ENCODE measurements at places on chromosomes 6 and 20.

GRCh38 chr6:64266351-64266821 lies 630.8 kb downstream of the PHF3 start:
- DNase-seq = no peak

DNA sequence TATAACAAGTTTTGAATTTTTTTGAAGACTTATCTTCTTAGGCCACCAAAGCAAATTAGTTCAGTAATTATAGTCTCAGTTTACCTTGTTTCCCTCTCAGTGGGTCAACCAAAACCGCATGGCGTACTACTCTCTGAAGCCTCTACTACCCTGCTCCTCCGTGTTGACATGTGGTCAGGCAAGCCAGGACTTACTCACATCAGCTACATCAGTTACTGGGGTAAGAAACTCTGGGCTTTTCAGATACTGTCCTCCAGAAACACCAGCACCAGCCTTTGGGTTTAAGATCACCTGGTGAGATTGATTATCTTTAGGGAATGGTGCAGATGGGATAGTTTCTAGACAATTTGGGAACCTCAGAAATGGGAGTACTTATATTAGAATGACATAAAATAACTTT lies 55.1 kb downstream of the KCNQ5 start:
- no peak for DNase-seq

DNA sequence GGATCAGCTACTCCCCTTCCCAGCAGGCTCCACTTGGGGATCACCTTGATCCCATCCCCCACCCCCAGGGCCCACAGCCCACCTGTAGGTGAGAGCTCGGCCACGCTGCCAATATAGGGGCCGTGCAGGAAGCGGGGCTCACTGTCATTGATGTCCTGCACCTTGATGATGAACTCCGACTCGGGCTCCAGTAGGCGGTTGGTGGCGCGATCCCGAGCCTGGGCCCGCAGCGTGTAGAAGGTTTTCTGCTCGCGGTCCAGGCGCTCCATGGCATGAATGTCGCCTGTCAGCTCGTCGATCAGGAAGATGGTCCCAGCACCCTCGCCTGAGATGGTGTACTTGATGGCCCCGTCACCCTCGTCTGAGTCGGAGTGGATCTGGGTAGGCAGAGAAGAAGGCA lies 67.4 kb downstream of the CDH22 start:
- no peak for DNase-seq

GRCh38 chr6:39893286-39893685 lies 41.0 kb downstream of the MOCS1 start:
- DNase-seq = no peak

GRCh38 chr6:167973148-167973885 lies 24.2 kb upstream of the KIF25 start:
- no peak for DNase-seq

DNA sequence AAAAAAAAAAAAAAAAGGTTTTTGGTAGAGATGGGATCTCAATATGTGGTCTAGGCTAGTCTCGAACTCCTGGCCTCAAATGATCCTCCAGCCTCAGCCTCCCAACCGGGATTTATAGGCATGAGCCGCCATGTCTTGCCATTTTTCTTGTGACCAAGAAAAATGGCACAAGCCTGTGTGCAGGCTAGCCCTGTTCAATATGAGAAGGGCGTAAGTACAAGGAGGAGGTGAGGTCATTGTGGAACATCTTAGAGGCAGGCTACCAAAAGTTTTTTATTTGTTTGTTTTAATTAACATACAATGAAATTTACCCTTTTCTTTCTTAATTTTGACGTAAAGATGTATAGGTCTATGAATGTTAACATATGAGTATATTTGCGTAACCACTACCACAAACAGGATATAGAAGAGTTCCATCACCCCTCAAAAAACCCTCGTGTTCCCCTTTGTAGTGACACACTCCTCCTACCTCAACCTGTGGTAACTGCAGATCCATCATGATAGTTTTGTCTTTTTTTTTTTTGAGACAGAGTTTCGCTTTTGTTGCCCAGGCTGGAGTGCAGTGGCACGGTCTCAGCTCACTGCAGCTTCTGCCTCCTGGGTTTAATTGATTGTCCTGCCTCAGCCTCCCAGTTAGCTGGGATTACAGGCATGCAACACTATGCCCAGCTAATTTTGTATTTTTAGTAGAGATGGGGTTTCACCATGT lies 28.3 kb upstream of the KIF3B start:
- DNase-seq = no peak

GRCh38 chr6:143429970-143430369 lies 20.5 kb downstream of the ADAT2 start:
- DNase-seq = no peak

- no peak for DNase-seq
These were observed 419.9 kb downstream of the HAO1 start for GRCh38 chr20:7520361-7520760.

DNA sequence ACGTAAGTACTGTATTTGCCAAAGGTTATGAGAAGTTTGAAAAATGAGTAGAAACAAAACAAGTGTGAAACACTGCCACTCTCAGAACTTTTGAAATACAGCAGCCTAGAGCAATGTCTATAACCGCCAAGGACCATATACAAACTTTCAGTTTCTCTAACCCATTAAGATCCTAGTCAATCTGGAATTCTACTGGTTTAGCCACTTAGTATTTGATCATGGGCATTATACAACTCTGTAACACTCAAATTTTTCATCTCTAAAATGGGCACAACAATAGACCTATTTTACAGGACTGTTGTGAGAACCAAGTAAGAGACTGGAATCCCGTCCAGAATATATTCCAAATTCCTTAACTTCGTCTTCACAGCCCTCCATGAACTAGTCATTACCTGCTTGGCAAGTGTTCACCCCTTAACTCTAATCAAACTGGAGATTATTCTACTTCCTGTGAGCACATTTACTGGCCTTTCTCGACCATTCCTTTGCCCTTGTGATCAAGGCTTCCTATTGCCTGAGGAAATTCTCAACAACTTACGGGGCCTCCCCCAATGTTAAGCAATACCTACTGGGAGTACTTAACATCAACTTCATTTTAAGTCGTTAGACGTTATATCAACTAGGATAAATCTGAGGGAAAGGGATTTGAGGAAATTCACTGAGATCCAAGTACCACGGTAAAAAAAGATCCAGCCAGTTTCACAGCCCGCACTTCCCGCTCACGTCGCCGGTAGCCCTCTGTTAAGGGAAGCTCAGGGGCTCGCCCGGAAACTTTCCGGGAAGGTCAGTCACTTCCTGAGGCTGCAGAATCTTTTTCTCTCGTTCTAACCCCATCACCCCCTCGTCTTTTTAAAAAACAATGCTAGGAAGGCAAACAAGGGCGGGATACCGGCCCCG lies 1.1 kb downstream of the EIF2S2 start:
- no peak for DNase-seq

DNA sequence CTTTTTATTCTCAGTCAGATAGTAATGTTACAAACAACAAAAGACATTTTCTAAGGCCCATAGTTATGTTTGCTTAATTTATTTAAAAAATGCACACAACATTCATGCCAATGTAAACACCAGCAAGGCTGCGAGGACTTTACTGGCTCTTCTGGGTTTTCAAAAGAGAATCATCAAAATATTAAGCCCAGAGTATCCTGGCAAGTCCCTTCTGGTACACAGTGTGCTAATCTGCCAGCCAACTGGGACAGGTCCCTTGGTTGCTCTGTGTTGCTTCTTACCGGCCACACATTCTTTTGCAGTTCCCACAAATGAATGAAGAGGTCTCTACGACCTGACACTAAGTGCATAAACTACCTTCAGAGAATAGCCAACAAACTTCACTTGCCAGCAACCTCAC lies 42.6 kb upstream of the SPDEF start:
- DNase-seq = no peak

GRCh38 chr6:31861919-31862343 lies 690 bp downstream of the NEU1 start:
- no peak for DNase-seq

DNA sequence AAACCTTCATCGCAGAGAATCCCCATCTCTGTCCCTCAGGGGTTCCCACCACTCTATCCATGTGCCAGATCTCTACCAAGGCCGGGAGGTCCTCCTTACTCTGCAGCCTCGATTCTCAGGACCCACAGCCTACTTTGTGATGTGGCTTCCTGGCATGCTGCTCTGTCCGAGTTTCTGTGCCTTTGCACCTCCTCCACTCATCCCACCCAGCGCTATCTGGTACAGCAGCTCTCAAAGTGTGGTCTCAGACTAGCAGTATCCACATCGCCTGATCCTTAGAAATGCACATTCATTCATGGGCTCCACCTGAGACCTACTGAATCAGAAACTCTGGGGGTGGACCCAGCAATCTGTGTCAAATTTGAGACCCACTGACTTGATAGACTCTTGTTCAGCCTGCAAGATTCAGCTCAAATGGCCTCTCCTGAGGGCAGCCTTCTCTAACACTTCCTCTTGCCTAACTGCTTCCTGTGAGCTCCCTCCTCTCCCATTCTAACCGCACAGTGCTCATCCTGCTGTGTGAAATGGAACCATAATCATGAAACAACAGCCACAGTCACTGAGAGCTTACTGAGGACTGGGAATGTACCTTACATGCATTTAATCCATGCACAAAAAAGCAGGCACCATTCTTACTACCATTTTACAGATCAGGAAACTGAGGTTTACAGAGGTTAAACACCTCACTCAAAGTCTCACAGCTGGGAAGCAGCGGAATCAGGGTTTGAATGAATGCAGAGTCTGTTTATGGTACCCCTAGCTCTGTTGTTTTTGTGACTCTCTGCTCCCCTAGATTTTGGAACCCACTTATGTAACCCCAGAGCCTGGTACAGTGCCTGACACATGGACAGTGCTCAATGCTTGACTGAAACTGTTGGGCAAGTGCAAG lies 69.4 kb downstream of the JPH2 start:
- no peak for DNase-seq

DNA sequence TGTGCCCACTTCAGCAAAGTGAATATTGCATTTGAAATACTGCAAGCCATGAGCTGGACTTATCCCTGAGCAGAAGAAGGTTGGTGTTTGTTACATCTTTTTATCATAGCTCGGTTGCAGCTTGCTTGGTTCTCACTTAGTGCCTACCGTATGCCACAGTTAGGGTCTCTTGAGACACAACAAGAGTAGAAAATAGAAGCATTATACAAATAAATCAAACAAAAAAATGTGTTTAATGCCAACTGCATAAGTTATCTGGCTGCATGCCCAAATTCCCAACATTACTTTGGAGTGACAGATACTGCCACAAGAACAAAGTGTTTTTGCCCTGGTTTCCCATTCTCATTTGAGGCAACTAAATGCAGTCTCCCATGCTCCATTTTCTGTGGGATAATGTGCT lies 53.9 kb upstream of the LAMP5 start:
- no peak for DNase-seq

DNA sequence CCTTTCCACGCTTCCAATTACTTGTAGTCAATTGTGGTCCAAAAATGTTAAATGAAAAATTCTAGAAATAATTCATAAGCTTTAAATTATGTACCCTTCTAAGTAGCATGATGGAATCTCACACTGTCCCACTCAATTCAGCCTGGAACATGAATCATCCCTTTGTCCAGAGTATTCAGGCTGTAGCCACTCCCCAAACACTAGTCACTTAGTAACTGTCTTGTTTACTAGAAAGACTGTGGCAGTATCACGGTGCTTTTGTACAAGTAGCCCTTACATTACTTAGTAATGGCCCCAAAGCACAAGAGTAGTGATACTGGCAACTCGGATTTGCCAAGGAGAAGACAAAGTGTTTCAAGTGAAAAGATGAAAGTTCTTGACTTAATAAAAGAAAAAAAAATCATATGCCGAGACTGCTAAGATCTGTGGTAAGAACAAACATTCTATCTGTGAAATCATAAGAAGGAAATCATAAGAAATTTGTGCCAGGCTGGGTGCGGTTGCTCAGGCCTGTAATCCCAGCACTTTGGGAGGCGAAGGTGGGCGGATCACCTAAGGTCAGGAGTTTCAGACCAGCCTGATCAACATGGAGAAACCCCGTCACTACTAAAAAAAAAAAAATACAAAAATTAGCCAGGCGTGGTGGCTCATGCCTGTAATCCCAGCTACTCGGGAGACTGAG lies 168.5 kb upstream of the SIM1 start:
- no peak for DNase-seq

DNA sequence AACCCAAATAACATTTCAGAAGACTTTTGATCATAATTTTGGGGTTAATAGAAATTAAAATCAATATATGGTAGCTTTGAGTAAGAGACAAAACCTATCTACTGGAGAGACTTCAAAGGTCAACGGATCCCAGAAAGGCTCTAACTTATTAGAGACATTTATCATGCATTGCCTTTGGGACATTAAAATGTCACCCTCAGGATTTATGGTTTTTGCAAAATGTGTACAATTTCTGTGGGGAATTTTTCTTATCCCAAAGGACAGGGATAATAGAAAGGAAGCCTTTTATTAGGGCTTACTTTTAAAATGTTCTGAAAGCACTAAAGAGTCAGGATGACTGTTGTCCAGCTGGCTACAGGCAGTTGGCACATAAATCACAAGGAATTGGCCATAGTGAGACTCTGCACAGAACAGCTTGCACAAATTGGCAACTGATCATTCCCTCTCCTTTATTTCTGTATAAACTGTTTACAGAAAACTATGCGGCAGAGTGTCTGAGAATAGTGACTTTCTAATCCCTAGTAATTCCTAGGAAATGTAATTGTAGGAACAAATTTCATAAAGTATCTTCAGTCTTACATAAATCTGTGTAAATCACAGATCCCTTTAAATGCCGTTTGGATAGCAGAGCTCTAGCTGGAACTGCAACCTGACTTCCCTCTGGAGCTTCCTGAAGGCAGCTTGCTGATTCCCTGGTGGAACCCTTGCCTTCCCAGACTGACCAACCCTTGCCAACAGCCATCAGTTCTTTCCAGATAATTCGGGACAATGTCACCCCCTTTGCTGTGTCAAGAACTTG lies 201.1 kb upstream of the PREP start:
- DNase-seq = no peak

DNA sequence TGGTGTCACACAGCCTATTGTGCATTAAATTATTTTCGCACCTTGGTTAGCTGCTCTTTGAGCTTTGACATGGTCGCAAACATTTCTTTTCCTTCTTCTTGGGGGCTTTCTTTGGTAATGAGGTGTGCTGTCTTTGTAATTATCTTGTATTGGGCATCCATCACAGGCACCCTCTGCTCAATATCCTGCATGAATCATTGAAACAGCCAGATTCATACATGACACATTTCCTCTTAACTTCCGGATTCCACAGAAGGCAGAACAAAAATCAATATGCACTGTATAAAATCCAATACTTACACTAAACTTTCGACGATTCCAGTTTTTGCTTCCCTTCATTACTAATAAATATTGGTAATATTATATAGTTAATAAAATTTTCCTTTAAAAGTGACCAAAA lies 175.6 kb downstream of the SYNE1 start:
- DNase-seq = no peak

All from amygdala (tissue), 56 donors.